ENCODE measurements at places on chromosomes 7 and 10.

GRCh38 chr10:50590935-50591334 is 32.8 kb downstream of the SGMS1 start:
- no peak for DNase-seq

DNA sequence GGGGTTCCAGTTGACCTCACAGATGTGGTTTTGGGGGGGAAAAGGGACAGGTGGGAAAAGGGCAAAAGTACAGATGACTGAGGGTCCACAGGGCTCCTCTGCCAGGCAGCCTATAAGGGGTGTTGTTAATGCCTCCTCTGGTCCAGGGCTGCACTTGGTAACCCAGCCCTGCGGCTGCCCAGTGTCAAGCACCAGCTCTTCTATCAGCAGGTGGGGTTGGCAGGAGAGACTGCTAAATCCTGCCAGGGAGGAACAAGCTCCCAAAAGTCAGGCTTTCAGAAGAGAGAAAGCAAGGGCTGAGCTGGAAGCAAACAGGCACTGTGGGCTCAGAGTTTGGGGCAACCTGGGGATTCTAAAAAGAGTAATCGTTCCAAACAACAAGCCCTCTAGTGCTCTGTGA is 39.1 kb downstream of the LRRC20 start:
- no peak for DNase-seq

DNA sequence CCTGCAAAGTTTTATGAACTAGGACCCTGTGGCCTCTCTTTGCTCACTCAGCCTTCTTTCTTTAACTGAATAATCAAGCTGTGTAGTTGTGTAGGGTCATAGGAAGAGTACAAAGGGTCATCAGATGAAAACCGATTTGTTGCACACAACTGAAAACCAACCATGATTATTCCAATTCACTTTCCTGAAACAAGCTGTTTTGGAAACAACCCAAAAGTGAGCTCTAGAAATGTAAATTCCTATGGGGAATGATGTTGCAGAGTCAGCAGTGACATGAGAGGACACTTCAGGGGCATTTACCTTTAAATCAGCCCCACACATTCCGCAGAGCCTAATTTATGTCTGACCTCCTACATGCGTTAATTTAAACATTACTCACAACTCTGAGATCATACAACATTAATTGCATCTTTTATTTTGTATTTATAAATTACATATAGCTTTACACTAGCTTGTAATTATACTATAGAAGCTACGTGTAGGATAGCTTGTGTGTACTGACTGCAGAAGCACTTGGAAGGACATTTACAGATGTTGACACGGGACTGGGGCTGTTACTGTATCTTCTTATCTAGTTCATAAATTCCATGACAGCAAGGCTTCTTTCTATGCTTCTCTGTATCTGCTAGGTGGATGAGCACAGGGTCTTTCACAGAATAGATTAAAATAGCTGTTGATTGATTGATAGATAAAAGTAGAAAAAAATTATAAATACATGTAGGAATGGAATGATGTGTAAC is 139.9 kb upstream of the AKR1E2 start:
- no peak for DNase-seq

DNA sequence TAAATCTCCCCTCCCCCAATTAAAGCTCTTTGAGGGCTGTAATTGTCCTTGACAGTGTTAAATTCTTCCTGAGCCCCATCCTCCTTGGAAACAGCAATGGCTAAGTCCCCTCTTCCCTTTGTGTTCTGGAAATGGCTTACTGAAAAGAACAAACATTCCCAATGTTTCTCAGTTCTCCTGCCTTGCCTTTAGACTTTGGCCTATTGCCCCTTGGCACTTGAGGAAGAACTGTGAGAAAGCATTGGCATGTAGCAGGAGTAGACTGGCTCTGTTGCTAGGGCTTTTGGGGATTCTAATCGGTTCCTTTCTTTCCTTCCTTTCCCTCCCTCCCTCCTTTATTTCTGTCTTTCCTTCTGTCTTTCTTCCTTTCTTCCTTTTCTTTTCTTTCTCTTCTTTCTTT is 463.3 kb upstream of the PODXL start:
- DNase-seq: no peak

GRCh38 chr10:59315465-59315864 is 46.9 kb downstream of the FAM13C start:
- DNase-seq: no peak
